Activated T-cell treated with anti-CD3 and anti-CD28 coated beads for 4 hours (primary cell): ENCODE measurements at places on chromosomes 1 and 21.

DNA sequence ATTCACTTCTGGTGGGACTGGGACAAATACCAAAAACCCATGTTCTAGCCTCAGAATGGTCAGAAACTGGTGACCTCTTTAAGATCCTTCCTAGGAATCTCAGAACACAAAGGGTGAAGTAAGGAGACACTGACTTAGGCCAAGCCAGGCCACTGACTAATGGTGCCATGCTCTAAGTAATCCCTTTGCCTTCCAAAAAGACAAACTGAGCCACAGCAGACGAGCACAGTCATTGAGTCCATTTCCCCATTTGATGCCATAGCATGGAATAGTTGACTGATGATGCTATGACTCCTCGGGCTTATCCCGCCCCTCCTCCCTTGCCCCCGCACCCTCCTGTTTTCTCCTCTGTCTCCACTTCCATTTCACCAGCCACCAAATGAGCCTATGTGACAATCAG lies 145.8 kb upstream of the ZNF648 start:
- DNase-seq, result no peak

DNA sequence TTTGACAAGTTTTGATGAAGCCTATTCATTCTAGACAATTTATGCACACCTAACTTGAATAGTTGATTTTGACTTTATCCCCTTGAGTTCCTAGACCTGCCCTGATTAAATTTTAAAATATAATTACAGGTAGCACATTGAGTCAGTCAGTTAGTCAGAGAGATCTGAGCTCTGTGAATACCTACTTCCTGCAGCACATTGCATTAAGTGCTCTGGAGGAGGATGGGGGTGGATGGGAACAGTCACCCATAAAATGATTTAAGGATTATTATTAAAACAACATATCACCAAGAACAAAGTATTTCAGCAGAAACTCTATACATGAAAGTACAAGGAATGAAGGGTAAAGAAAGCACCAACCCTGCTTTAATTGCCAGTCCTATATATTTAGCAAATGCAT lies 11.8 kb upstream of the RPF1 start:
- no peak for DNase-seq

DNA sequence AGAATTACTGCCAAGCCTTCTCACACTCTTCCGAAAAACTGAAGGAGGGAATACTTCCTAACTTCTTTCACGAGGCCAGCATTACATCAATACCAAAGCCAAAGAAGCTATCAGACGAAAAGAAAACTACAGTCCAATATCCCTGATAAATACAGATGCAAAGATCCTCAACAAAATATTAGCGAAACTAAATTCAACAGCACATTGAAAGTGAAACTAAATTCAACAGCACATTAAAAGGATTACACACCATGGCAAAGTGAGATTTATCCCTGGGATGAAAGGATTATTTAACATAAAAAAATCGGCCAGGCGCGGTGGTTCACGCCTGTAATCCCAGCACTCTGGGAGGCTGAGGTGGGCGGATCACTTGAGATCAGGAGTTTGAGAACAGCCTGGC lies 176.8 kb downstream of the FAF1 start:
- no peak for DNase-seq

DNA sequence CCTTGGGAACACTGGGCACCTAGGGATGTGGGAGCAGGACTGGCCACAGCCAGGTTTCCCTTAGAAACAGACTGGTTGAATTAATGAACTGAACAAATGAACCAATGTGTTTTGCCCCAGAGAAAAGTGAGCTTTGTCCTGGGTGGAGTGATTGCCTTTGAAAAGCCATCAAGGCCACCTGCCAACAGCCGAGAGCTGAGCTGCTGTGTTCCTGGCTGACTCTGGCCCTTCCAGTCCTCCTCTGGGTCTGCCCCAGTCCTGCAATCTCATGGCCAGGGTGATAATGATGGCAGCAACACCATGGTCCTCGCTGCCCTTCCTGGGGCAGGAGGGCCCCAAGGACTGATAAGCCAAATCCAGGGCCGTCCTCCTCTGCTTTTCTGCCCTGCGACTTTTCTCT lies 18.2 kb upstream of the GJA9 start:
- DNase-seq, result no peak

- DNase-seq, result no peak
Observed at GRCh38 chr1:45038661-45039364, 26.8 kb downstream of the UROD start.

GRCh38 chr1:221328371-221328770 lies 413.5 kb downstream of the DUSP10 start:
- no peak for DNase-seq

GRCh38 chr1:199918196-199918769 lies 109.2 kb upstream of the NR5A2 start:
- DNase-seq, result no peak

DNA sequence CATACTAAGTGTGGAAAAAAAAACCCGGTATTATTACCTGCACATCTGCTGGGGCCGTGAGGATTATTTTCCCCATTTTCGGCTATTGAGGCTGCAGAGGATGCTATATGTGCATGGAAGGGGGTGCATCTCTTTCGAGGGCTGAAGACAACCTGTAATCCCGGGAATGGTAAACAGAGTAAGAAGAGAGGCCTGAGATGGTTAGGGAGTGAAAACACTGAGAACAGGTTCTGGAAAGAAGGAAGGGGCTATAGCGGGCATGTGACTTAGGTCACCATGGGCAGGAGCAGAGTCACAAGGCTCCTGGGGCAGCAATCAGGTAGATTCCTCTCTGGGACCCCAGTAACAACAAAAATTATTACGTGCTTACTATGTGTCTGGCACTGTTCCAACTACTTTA lies 299.1 kb downstream of the RRAGC start:
- DNase-seq, result no peak

DNA sequence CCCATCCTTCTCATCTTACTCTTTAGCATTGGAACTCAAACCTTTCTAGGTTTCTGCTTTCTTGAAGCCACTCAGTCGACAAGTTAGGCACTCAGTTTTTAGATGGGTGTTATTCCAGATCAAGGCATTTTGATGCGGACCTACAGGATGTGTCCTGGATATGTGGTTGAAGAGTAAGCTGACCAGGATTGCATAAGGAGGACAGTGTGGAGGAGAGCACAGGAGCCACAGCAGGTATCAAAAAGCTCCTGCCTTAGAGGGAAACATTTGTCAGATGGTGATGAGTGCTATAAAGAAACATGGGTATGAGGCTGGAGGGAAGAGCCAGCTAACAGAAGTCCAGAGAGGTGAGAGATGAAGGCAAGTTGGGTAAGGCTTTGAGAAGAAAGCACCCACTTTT lies 33.9 kb upstream of the OPRD1 start:
- DNase-seq, result no peak

GRCh38 chr21:45103971-45104520 lies 29.7 kb downstream of the ADARB1 start:
- DNase-seq, result no peak

- DNase-seq, result no peak
Observed at GRCh38 chr1:3347257-3348020, 107.0 kb upstream of the ARHGEF16 start.

DNA sequence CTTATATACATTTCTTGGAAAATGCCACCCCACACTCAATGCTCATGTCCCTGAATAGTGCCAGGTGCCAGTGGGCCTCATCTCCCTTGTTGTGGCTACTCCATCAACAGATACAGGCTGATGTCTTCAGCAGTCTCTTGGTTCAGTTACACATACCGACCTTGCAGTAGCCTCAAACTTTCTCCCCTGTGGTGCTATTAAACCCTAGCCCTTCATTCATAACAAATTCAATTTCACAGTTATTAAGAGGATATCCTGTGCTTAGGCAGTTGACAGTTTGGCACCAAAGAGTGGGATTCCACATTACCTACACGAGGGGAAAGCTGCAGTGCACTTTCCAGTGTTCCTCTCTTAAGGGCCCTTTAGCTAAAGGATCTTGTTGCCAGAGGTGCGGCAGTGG lies 35.9 kb upstream of the CAMK1G start:
- no peak for DNase-seq

- no peak for DNase-seq
Observed at GRCh38 chr1:20197329-20197791, 11.0 kb upstream of the PLA2G2C start.

DNA sequence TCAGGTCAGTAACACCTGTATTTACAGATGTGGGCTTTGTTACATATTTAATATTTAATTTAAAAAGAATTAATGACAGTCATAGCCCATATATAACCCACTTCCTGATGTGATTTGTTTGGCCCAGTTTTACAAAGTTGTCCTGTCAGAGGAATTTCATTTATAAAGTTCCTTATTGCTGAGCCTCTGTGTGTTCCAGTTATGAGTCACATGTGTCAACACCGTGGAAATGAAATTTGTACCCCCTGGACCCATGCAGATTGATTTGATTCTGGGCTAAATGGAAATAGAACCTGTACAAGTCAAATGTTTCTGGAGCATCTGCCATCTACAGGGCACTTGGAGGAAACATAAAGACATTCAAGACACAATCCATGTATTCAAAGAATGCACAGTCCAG lies 149.2 kb downstream of the CACNA1E start:
- DNase-seq, result no peak

DNA sequence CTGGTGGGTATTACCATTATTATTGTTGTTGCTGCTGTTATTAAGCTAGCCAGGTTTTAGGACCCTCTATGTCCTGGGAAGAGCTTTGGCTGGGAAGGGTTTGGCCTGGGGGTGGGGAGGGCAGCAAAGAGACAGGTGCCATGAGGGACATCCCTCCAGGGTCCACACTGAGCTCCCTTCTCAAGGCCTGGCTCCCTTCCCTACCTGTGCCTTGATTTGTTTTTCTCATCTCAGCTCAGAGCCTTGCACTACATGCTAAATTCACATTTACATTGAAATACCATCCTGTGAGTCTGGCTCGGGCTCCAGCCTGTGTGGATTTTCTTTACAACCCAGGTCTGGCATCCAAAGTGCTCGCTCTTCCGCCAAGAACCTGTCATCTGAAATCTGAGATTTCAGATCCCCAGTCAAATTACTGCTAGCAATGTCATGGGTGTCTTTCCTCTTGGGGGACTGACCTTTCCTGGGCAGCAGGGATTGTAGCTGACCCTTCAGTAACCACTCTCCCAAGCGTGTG lies 536.3 kb downstream of the PTPRU start:
- DNase-seq, result no peak

DNA sequence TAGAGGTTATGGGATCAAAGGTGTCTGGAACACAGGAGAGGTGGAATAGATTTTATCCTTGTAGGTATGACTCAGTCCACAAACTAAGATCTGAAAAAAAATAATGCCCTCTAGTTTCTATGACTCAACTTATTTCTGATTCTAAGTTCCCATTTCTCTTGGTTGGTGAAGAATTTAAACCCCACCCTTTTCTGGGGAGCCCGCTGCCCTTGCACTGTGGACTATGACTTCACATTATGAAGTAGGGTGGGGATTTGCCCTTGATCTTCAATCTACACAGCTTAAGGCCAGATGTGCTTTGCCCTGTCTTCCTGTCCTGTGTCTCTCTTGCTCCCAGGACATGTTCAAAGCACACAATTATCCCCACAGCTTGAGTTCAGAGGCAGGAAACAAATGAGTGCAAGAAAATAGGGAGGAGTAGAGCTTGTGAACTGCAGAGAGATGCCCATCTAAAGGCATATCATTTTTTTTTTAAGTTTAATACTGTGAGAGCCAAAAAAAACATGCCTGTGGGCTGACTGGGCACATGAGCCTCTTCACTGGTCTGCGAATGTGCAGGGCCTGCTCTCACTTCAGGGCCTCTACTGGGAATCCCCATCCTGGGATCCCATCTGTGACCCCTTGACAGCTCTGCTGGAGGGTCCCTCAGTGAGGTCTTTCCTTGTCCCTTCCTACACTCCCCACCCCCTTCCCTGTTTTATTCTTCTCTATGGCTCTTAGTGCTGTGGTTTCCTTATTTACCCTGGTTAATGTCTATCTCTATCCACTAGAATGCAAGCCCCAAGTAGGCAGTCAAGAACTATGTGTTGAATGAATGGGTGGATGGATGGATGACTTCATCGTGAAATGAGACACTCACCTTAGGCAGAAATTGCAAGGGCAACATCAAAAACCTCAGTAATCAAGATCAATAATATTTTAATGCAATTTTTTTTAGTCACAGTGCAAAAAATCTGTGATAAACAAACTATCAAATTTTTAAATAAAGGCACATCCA lies 61.5 kb downstream of the CD58 start:
- DNase-seq, result no peak

- no peak for DNase-seq
Observed at GRCh38 chr1:79845936-79846335, 839.4 kb upstream of the ADGRL4 start.

GRCh38 chr1:101181930-101182329 lies 54.9 kb upstream of the S1PR1 start:
- no peak for DNase-seq

DNA sequence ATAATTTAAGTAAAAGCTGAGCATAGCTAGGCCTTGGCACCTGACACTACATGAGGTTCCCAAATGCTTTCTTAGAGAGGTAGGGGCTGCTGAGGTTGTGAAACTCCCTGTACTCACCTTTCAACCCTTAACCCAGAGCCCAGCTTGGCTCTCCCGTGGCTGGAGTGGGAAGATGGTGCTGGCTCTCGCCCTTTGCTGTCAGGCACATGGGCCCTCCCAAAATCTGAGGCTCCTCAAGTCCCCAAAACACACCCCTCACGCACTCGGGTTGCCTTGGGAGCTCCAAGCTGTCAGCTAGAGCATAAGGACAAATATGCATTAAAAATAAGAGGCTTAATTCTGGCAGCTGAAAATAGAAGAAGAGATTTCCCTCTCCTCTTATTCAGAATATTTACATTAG lies 46.7 kb upstream of the PLPPR4 start:
- DNase-seq, result no peak
